Activated CD4-positive, alpha-beta T cell treated with anti-CD3 and anti-CD28 coated beads, Interleukin-10, Interleukin-2, amounts not matched to agents 100 ng/mL and 50 ng/mL, durations not matched to agents 16 hours and 8 hours (primary cell): ENCODE measurements at places on chromosomes 7 and 10.

DNA sequence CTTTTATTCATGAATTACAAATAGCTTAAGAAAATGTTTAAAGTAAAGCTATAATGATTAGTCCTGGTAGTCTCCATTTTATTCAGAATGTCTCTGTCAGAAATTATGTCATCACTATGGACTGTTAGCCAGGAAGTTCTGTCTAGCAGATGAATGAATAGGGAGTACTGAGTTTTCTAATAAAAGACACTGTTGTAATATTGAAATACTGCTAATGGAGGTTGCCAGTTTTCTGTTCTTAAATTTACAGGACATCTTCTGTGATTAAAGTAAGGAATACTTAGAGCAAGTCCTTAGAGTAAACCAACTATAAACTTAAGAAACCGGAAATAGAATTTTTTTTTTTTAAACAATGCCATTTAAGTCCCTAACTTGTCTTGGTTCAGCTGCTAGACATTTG, 309.8 kb downstream of the ADK start:
- DNase-seq: no peak

DNA sequence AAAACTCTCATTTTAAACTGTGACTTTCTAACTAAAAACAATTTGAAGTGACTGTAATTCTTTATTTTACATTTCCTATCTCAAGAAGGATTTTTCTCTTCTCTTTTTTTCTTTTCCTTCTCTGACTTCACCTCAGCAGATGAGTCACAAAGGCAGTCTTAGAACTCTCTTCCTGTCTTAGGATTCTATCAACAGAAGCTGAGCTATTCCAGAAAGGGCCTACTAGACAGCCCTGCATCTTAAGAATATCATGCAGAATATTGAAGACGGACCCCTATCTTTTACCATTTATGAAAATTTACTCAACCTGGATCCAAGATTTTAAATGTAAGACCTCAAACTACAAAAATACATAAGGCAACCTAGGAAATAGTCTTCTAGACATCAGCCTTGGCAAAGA, 365.7 kb upstream of the SEMA3C start:
- no peak for DNase-seq

- DNase-seq: no peak
Measured at GRCh38 chr10:118963933-118964332, 65.6 kb upstream of the NANOS1 start.

GRCh38 chr7:148232784-148233183, 357.8 kb upstream of the C7orf33 start:
- DNase-seq: no peak

GRCh38 chr7:128899392-128899791, 11.1 kb downstream of the KCP start:
- DNase-seq: no peak

DNA sequence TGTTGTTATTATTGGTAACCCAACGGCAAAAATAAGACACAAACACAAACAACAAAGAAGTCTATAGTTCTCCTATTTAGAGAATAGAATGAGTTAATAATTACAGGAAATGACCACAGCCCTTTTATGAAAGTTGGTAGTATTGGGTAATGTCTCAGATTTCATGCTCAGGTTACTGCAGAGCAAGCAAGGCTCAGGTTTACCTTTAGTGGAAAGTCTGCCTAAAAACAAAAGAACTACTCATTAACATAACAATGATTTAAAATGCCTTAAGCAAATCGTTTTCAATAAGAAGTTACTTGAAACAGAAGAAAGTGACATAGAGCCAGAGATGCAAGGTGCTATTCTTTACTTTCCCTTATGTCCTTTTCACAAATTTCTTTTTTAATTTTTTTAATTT, 441.2 kb downstream of the PLXDC2 start:
- DNase-seq: no peak

GRCh38 chr10:71863203-71863602, 12.2 kb upstream of the PSAP start:
- no peak for DNase-seq
